Iris pigment epithelial cell (primary cell): ENCODE measurements at places on chromosomes 6 and 20.
A peak's percentile ranks its signal among the peaks of the same experiment; 100 is the strongest.

DNA sequence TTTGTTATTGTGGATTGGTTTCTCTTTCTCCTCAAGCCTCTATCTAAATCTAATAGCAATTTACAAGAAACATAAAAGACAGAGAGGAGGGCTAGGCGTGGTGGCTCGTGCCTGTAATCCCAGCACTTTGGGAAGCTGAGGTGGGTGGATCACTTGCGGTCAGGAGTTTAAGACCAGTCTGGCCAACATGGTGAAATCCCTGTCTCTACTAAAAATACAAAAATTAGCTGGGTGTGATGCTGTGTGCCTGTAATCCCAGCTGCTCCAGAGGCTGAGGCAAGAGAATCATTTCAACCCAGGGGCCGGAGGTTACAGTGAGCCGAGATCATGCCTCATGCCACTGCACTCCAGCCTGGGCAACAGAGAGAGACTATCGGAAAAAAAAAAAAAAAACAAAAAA, 46.6 kb downstream of the SLC2A12 start:
- DNase-seq, result no peak

- DNase-seq, result no peak
Measured at GRCh38 chr6:30149234-30149633, 11.8 kb downstream of the TRIM10 start.

DNA sequence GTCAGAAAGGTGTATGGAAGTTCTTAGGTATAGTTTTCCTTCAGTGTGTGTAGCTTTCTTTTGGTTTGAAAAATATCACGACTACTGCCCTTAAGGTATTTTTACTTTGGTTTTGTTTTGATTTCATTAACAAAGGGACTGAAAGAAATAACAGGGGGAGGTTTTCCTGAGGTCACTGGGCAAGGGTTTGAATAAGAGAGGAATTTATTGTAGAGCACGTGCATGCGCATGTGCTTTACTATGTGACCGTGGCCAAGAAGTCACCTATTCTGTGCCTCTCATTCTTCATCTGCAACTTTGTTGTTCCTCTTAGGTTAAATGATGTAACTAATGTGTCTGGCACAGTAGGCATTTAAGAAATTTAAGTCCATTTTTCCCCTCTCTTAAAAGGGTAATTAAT, 4.1 kb upstream of the MAN1A1 start:
- DNase-seq, result no peak

DNA sequence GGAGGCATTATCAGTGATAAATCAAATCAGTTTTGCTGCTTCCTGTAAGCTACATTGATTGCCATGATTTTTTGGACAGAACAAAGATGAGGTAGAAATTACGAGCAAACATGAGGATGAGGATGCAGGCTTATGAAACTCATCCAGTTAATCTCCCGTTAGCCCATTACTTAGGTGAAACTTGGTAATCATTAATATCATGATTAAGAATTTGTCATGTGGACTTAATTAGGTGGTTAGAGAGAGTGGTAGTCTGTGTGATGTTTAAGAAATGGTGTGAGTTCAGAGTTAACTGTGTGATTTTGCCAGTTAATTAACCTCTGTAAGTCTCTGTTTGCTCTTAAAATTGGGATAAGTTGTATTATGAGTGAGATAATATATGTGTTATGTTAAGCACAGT, 62.0 kb downstream of the TSPYL4 start:
- no peak for DNase-seq

DNA sequence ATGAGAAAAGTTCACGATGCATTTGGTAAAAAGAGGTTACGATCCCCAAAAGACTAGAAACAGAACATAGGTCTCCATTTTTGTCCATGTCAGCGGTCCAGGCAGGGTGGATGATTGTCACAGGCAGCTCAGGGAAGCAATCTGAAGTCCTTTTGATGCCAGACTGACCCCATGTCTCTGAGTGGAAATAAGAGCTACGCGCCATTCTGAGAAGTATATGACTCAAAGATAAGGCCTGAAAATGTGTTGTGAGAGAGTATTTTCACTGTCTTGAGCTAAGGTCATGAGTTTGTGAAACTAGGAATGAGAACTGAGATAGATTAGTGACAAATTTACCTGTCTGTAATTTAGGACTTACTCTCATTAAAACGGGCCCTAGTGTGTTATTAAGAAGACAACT, 69.5 kb downstream of the LYRM4 start:
- DNase-seq, result peak; percentile 61

DNA sequence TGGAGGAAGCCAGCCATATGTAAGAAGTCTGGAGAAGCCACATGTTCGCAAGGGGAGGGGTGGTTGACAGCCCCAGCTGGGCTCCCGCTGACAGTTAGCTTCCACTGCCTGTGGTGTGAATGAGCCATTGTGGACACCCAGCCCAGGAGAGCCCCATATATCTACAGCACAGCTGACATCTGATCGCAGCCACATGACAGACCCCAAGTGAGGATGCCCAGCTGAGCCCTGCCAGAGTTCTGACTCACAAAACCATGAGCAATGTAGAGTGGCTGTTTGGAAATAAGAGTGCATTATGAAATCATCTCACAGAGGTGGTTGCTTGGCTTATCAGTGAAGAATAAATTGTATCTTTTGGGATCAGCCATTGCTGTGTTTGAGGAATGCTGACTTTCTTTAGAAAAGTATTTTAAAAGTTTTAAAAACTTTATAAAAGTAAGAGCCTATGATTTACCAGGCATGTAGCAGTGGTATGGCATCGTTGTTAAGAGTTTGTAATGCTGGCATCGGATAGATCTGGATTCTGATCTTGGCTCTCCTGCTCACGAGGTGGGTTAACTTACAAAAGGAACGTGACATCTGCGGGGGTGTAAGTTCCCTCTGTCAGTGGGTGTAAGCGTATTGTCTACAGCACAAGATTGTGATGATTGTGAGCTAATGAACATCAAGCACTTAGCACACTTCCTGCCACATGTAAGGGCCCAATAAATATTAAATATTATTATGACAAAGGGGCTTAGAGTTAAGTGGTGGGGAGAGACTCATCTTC, 24.1 kb downstream of the CFAP61 start:
- DNase-seq, result peak; percentile 65

DNA sequence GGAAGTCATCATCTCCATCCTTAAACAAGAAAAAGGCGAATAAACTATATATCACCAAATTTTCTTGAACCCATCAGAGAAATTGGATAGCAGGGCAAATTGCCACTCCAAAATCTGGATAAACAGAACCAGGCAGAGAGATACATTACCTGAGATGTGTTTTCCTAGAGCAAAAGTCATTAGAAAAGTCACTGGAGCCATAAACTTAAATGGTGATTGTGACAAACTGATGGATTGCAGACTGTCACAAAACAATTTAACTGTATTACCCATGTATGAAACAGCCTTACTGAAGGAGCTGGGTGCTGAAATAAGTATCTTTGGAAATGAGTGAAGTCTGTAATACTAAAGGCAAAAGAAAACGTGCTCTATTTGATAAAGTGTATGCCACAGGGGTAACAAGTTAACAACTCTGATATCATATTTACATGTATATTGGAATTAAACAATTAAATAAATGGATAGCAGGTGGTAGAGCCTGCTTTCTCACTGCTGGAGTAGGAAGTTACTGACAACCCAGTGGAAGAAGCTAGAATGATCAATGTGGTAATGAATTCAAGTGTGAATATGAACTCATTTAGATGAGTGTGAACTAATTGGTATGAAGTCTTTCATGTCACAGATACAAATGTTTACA, 186.9 kb downstream of the LMBRD1 start:
- DNase-seq, result no peak

GRCh38 chr20:2932498-2932897, 59.2 kb downstream of the PTPRA start:
- no peak for DNase-seq
